ENCODE measurements at places on chromosomes 7 and 10.
A peak's percentile ranks its signal among the peaks of the same experiment; 100 is the strongest.

GRCh38 chr10:29600821-29601220 lies 34.0 kb downstream of the SVIL start:
- DNase-seq, result no peak

GRCh38 chr7:836429-836828 lies 4.2 kb downstream of the SUN1 start:
- DNase-seq, result no peak

DNA sequence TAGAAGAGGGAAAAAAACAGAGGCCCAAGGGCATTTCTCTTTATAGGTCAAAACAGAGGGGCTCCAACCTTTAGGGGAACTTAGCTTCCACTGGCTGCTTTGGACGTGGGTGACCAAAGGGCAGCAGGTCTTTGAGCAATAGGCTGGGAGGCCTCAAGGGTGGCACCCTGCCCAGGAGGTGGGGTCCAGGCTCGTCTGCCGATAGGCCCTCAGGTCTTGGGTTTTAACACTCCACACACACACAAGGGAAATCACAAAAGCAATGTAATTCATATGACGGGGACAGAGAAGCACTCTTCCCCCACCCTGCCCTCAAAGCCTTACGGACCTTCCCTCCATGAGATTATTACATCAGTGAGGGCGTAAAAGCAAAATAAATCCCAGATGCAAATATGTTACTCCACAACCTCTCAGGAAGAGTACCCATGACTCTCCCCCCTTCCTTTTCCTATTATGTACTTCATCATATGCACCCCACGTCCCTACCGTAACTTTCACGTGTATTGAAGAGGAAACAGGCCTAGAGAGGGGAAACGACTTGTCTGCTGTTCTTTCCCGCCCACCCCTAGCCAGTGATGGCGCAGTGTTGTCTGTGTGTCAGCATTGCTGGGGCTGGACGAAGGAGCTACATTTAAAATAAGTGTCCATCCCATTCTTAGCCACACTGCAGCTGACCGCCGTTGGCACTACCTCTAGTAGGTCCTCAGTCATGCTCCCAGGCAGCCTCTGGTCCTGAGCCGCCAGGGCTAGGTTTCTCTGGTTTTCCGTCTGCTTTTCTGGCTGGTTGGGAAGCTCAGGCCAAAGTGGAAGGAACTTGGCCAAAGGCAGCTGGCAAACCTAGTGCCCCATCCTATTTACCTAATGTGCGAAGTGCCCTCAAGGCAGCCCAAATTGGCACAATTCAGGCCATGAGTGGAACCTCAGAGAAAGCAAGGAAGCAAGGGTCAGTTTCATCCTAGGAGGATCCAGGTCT lies 2.1 kb downstream of the PCBD1 start:
- DNase-seq, result no peak

GRCh38 chr7:48144291-48144768 lies 26.9 kb upstream of the ABCA13 start:
- no peak for DNase-seq

- DNase-seq, result no peak
Measured at GRCh38 chr7:55308186-55308929, 56.8 kb upstream of the LANCL2 start.

- DNase-seq, result no peak
Measured at GRCh38 chr7:6271694-6272440, 557 bp downstream of the CYTH3 start.

- DNase-seq, result no peak
Measured at GRCh38 chr7:75604408-75604807, 112.3 kb downstream of the SPDYE5 start.

- DNase-seq, result no peak
Measured at GRCh38 chr7:158458716-158459282, 128.8 kb downstream of the PTPRN2 start.

GRCh38 chr7:36929791-36930190 lies 205.5 kb upstream of the AOAH start:
- DNase-seq, result no peak

GRCh38 chr10:59799421-59799820 lies 46.2 kb upstream of the MRLN start:
- no peak for DNase-seq

- no peak for DNase-seq
Measured at GRCh38 chr7:144508702-144509101, 105.2 kb upstream of the NOBOX start.

DNA sequence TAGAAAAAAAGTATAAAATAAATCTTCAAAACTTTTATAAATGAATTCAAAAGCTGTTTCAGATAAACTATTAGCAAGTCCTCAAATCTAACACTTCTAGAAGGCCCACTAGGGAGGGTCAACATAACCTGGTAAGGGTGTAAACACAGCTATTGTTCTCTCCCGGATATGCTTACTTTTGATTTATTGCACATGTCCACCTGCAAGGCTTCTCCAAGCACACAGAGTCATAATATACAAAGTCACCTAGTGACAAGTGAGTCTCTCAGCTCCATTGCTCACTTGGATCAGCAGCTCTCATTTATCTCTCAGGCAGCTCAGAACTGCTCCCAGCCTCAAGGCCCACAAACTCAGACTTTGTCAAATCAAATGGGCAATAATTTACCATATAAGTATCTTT lies 44.0 kb upstream of the COL1A2 start:
- DNase-seq, result peak; percentile 54

- DNase-seq, result no peak
Measured at GRCh38 chr7:79610748-79611304, 157.4 kb upstream of the MAGI2 start.

DNA sequence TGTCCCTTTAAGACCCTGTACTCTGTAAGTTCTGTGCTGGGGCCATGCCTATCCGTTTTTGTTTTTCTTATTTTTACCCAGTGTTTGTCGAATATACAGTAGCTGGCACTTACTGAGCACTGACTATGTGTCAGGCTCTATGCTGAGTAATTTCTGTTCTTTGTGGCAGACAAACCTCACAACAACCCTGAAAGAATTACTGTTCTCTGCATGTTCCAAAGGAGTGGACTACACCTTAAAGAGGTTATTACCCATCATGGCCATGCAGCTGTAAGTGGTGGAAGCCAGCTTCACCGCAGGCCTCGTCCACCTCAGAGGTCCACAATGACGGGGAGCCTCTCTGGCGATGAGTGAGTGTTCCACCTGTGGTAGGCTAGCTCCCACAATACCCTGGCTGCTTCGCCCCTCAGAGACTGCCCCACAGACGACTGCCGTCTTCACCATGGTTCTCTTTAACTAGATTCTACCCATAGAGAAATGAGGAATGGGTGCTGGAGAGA lies 30.1 kb upstream of the RBM20 start:
- no peak for DNase-seq

DNA sequence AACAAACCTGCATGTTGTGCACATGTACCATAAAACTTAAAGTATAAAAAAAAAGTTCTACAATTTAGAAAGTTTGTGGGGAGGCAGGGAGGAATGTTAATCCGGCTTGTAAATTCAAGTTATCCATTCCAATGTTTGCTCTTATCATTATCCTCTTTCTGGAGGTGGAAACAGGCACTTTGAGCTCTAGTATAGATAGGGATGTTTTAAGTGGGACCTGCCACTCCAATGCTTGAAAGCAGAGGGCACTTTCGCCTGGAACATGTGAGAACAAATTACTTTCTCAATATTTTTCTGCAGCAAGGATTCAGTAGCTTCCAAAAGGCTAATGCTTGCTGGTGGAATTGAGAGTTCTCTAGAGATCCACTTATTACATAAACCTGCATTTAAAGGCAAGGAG lies 45.6 kb downstream of the FEZF1 start:
- DNase-seq, result no peak

- DNase-seq, result no peak
Measured at GRCh38 chr7:92498557-92498956, 20.8 kb upstream of the ERVW-1 start.

- DNase-seq, result no peak
Measured at GRCh38 chr10:62076891-62077290, 175.4 kb downstream of the ARID5B start.

GRCh38 chr7:118312966-118313365 lies 88.5 kb downstream of the ANKRD7 start:
- no peak for DNase-seq

- peak; percentile 19 for DNase-seq
Measured at GRCh38 chr10:4450981-4451908, 374.8 kb upstream of the AKR1E2 start.

- no peak for DNase-seq
Measured at GRCh38 chr10:128422190-128422589, 296.0 kb upstream of the MKI67 start.

DNA sequence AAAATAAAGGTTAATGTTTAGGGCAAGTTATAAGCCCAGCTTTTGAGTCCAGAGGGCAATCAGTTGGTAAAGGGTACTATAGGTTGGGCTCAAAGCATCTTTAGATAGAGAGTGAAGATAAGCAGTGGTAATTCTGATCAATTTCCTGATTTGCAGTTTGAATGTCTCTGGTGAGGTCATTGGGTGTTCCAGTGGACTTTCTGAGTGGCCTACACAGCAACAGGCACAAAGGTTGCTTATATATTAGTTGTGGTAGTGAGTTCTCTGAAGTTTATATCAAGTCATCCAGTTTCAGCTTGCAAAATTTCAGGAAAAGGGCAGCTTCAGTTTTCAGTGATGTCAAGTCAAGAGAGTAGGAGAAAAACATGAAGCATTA lies 29.1 kb downstream of the GIMAP5 start:
- DNase-seq, result no peak

GRCh38 chr7:2162959-2163358 lies 69.8 kb downstream of the MAD1L1 start:
- no peak for DNase-seq

- DNase-seq, result no peak
Measured at GRCh38 chr7:47759056-47759706, 177.3 kb upstream of the TNS3 start.

DNA sequence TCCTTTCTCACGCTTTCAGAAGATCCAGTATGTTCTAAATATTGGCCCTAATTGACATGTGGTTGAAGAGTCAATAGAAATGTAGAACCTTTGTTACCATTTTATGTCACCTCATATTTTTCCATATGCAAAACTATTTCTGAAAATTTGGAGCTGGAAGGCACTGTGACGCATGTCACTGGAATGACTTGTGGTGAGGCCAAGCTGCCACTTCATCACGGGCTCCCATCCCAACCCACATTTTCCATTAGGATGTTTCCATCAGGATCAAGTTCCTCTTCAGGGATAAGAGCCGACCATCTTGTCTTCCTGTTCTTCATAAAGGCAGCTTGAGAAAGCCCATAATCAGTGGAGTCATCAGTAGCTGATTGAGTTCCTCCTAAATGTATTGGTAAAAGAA lies 1241.7 kb downstream of the GATA3 start:
- no peak for DNase-seq

DNA sequence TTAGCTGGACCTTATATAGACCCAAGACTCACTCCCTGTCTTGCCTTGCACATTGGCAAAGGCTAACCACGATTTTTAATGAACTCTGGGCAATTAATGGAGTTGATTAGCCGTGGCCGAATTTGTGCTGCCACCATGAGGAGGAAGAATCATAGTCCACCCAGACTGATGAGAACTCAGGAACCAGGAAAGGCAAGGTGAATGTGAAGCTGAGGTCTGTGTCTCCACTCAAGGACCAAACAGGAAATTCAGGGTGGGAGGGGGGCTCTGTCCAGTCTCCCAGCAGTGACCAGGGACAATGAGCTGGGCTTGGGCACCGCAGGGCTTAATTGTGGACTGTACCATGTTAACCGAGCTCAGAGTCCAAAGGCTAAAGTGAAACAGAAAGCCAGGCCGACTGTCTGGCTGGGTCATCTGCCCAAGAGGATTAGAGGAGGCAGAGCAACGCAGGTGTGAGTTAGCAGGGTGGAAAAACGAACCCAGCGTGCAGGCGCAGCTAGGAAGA lies 127.0 kb upstream of the JCAD start:
- no peak for DNase-seq

- no peak for DNase-seq
Measured at GRCh38 chr10:18303851-18304801, 163.9 kb downstream of the CACNB2 start.

- DNase-seq, result no peak
Measured at GRCh38 chr10:131625041-131625440, 275.8 kb upstream of the PPP2R2D start.

DNA sequence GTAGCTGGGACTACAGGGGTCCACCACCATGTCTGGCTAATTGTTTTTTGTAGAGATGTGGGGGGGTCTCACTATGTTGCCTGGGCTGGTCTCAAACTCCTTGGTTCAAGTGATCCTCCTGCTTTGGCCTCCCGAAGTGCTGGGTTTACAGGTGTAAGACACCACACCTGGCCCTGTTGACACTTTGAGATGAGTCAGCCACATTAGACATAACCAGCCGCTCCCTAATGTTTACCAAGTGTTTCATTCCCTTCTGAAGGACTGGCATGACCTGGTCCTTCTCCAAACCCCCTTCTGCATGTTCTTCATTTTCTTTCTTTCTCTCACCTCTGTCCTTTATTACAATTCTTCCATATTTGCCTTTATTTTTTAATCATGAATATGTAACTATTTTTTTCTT lies 67.8 kb downstream of the TAF3 start:
- no peak for DNase-seq

DNA sequence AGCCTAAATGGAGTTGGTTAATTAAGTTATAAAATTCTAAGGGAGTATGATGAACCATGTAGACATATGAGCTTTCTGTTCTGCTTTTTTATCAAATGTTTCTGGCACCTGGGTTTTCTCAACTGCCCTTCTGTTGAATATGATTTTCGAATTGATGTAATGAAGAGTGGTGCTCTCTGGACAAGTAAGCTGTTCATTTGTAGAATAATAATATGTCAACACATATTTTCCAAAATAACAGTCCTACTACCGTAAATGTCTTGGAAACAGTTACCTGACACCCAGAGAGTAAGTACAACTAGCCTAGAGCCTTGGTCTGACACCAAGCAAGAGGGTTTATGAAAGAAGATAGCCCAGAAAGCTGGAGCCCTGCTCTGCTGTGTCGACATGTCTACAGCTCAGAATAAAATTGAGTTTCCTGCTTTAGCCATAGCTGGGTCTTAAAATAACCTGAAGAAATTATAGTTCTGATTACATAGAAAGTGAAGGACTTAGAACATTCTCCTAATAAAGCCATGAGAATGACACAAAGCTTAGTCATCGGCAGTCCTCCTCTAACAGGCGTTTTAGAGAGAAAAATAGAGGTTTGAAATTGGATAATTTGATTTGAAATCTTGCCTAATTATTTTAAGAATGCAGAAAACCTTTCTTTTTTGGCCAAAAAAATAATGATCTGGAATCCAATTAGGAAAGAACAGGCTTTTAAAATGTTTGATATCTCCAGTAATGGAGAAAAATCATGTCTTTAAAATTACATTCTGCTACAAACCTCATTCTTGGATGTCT lies 25.1 kb downstream of the HDAC9 start:
- no peak for DNase-seq

GRCh38 chr7:139776486-139777132 lies 1.2 kb downstream of the HIPK2 start:
- DNase-seq, result no peak

GRCh38 chr7:151590071-151590849 lies 70.6 kb upstream of the RHEB start:
- DNase-seq, result no peak

- no peak for DNase-seq
Measured at GRCh38 chr10:34522546-34522945, 292.6 kb downstream of the PARD3 start.

GRCh38 chr10:58840840-58841435 lies 328.3 kb downstream of the BICC1 start:
- DNase-seq, result no peak

GRCh38 chr7:80128918-80129317 lies 5.7 kb upstream of the GNAI1 start:
- DNase-seq, result no peak
